ENCODE measurements at places on chromosomes 6 and 20. TPM values are rescaled to one million over a fixed set of nuclear protein-coding genes. Genes with fewer than 3 reads are reported as not detected.

Gene ZSCAN23
- 1.7 TPM for total RNA-seq

Gene PLN
- not detected for total RNA-seq

Gene SRXN1
- total RNA-seq = 7.3 TPM

Gene CCDC28A
- 24.2 TPM for total RNA-seq

Gene RRAGD
- total RNA-seq = 4.9 TPM

Gene NTSR1
- total RNA-seq = 0.53 TPM

Gene POM121L2
- not detected for total RNA-seq

Gene PTGIS
- total RNA-seq = 0.46 TPM

Gene DHX16
- total RNA-seq = 47.8 TPM

Gene SAMD5
- total RNA-seq = not detected

Gene COL9A1
- not detected for total RNA-seq

Gene TJAP1
- 51.5 TPM for total RNA-seq

Gene RSPO4
- total RNA-seq = 0.40 TPM

Gene ECT2L
- total RNA-seq = 0.06 TPM

Gene MTCH1
- total RNA-seq = 184 TPM

Gene CRISP3
- total RNA-seq = not detected

Gene POU5F1
- total RNA-seq = 3.7 TPM

Gene BPIFB1
- 0.76 TPM for total RNA-seq

Gene RIMS1
- total RNA-seq = not detected

Gene RFX6
- total RNA-seq = not detected

Gene TEAD3
- not detected for total RNA-seq

Gene CDH4
- 0.64 TPM for total RNA-seq

Gene CST3
- 5.2 TPM for total RNA-seq

Gene COX4I2
- total RNA-seq = not detected

Gene CYP39A1
- total RNA-seq = not detected

Gene SDC4
- total RNA-seq = 1.5 TPM

Gene PKIB
- total RNA-seq = 2.0 TPM

Gene BNIP5
- total RNA-seq = not detected

Gene ZFAND3
- 35.6 TPM for total RNA-seq

Gene LY6G6F
- total RNA-seq = not detected

Gene LAMA2
- 0.47 TPM for total RNA-seq

Measured in T-cell (primary cell).